ENCODE measurements at places on chromosomes 16 and 17.

- DNase-seq: no peak
Measured at GRCh38 chr16:19294156-19294649, 8.7 kb downstream of the CLEC19A start.

- DNase-seq: no peak
Measured at GRCh38 chr16:81327011-81327410, 12.2 kb downstream of the GAN start.

GRCh38 chr17:10021272-10021984, 116.4 kb upstream of the RCVRN start:
- DNase-seq: no peak

DNA sequence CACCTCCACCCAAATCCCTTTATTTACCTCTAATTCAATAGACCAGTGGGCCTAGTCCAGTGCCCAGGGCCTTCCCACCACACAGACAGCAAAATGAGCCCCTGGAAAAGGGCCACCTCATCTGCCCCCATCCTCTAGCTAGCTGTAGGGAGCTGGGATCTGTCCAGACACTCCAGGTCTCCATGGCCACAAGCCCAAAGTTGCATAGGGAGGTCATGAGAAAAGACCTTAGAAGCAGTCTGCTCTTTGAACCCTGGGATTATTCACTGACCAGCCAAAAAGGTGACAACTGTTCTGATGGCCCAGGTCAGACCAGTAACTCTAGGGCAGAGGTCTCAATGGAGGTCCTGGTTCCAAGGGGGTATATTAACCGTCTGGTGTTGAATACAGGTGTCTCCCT, 2.0 kb downstream of the CUEDC1 start:
- DNase-seq: no peak

GRCh38 chr16:57966204-57966771, 4.6 kb downstream of the CNGB1 start:
- DNase-seq: peak; percentile 4

- DNase-seq: no peak
Measured at GRCh38 chr16:79933603-79934002, 333.1 kb upstream of the MAF start.

DNA sequence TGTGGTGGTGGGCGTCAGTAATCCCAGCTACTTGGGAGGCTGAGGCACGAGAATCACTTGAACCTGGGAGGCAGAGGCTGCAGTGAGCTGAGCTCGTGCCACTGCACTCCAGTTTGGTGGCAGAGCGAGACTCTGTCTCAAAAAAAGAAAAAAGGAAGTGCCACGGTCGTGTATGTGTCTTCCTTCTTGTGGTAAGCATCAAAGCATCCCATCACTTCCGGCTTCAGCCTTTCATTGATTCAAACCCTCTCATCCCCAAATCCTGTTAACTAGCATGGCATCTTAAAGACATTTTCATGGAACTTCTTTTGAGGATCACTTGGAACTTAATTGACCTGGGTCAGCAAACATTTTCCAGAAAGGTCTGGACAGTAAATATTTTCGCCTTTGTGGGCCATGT, 126.2 kb downstream of the CPPED1 start:
- DNase-seq: no peak

GRCh38 chr16:86512301-86512859, 2.1 kb downstream of the FOXF1 start:
- DNase-seq: no peak

DNA sequence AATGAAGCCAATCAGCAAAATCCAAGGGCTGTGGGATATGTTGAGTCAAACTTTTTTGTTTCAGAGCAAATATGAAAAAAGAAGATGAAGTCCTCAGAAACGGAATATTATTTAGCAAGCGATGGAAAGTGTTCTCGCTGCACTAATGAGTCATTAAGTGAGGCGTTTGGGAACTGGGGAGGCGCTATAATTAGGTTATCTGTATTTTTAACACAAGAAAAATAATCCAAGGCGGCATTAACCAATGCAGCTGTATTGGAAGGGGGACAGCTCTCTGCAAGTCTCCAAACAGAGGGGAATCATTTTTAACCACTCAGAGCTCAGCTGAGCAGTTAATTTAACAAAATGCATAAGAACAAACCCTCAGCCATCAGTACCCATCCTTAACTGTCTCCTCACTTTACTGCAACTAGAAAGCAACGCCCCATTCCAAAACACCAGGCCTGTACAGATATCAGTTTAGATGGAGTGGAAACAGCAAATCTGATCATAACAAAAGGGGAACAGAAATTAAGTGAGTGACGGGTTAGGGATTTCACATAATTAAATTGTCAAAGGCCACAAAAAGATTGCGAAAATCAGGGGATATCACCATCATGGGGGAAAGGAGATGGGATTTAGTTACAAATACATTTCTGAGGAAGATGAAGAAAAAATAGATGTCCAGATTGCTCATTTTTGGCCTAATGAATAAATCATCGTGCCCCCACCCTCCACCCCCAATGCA, 211.0 kb upstream of the TOX3 start:
- DNase-seq: no peak

DNA sequence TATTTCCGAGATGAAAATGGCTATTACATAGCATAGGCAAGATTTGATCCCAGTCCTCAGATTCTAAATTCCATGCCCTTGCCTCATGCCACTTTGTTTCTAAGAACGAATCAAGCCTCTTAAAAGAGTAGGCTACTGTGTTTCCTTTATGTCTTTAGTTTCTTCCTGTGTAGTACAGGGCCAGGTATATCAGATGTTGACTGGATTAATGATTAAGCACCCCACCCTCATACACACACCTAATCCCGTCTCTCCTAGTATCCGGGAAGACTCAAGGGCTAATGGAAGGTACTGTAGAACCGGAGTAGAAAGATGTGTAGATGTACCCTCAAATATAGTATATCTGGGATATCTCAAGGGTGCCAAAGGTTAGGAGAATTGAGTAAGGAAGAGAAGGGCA, 6.7 kb downstream of the TOM1L1 start:
- DNase-seq: no peak

- no peak for DNase-seq
Measured at GRCh38 chr17:56678249-56679114, 85.0 kb downstream of the NOG start.

- DNase-seq: no peak
Measured at GRCh38 chr16:89727406-89728120, 6.2 kb downstream of the ZNF276 start.

DNA sequence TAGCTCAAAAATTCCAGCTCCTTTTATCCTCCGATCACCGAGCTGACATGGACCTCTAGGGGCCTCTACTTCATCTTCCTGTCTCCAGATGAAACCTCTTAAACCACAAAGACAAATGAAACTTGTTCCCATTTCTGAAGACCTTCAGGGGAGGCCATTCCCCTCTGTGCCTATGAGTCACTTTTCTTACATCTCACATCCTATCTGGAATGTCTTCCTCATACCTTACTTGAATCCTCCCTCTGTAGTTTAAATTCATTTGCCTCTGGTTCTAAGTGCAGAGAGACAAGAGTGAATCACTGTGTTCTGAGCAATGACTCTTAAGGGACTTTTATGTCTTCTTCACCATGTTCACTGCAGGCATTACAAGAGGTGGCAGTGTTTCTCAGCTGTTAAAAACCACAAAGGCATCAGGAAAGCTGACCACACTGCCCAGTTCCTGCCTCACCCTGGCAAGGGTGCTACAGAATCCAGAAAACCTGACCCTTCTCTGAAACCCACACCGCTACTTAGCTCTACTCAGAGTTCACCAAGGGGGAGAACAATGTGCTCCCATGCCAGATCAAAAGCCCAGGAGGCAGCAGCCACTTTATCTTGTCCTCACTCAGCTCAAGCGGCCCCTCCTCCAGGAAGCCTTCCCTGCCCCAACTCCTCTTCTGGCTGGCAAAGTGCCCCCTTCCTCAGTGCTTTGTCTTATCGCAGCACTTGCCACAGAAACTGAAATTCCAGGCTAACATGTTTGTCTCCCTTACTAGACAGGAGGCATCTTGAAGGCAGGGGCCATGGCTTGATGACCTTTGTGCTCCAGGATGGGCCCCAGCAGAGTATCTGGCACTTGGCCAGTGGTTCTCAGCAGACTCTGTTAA, 6.4 kb downstream of the CUEDC1 start:
- peak; percentile 96 for DNase-seq

GRCh38 chr17:73785958-73786743, 141.9 kb upstream of the SDK2 start:
- no peak for DNase-seq

DNA sequence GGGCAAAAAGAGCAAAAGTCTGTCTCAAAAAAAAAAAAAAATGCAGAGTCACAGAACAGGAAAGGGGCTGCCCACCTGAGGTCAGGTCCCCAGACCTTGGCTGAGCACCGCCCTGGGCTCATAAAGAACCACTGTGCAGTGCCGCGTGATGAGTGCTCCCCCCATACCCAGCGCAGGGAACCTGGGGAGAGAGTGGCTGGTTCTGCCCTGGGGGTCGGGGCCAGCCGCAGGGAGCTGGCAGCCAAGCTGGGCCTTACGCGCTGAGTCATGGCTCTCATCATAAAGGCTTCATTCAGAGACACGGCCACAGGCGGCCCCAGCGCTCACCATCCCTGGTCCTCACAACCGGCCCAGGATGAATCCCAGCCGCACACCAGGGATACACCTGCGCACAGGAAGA, 80.7 kb downstream of the RAB11FIP4 start:
- DNase-seq: no peak

DNA sequence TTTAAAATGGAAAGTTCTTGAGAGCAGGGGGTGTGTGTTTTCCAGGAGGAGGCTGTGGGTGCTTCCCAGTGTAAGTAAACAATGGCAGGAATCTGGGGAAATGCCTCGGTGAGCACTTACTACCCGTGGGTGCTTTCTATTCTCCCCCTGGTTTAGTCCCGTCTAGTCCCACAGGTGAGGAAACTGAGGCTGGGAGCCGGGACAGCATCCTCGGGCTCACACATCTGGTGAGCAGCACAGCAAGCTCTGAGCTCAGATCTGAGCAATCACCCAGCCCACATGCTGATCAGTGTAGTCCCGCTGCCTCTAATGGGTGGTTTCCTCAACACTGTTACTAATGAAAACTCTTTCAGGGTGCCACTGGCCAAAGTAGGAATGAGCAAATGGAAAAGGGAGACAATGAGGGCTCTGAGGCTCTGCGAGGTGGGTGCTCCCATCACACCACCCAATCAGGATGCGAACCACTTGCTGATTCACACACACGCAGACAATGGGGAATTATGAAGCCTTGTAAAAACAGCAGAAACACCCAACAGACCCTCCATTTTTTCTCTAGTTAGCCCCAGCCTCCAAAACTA, 202.6 kb downstream of the PARN start:
- no peak for DNase-seq

- DNase-seq: no peak
Measured at GRCh38 chr16:31700200-31700529, 172.5 kb downstream of the AHSP start.

DNA sequence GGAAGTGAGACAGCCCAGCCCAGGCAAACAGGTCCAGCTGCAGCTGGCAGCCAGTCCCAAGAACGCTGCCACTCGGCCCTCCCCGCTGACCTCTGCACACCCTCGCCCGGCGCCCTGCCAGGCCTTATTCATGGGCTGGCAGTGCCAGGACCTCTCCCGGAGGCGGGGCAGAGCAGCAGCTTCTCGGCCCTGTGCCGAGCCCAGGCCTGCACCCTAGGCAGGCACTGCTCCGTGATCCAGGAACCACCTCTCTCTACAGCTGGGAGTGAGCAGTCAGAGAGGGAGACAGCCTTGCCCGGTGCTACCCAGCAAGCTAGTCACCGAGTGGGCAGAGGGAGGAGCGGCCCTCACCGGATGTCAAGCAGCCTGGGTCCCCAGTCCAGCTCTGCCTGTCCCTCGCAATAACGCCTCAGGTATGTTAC, 79.9 kb upstream of the CBX4 start:
- DNase-seq: peak; percentile 97

DNA sequence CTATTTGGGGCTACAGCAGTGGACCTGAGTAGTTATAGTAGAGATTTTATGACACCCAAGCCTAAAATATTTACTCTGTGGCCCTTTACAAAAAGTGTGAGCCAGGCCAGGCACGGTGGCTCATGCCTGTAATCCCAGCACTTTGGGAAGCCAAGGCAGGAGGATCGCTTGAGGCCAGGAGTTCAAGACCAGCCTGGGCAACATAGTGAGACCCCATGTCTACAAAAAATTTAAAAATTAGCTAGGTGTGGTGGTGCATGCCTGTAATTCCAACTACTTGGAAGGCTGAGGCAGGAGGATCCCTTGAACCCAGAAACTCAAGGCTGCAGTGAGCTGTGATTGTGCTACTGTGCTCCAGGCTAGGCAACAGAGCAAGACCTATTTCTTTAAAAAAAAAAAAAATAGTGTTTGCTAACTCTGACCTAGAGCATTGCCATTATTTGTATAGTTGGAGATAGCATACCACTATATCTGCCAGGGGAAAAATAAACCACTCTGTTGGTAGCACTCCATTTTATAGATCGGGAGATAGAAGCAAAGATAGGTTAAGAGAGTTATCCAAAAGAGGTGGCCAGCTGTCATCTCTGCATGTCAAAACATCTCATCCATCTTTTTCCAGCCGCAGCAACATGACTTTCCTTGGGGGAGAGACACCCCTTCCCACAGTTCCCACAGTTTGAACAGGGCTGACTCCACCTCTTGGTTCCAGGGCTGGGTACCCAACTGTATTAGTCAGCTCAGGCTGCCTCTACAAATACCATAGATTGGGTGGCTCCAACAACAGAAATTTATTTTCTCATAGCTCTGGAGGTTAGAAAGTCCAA, 3.0 kb upstream of the ITPRIPL2 start:
- DNase-seq: no peak

DNA sequence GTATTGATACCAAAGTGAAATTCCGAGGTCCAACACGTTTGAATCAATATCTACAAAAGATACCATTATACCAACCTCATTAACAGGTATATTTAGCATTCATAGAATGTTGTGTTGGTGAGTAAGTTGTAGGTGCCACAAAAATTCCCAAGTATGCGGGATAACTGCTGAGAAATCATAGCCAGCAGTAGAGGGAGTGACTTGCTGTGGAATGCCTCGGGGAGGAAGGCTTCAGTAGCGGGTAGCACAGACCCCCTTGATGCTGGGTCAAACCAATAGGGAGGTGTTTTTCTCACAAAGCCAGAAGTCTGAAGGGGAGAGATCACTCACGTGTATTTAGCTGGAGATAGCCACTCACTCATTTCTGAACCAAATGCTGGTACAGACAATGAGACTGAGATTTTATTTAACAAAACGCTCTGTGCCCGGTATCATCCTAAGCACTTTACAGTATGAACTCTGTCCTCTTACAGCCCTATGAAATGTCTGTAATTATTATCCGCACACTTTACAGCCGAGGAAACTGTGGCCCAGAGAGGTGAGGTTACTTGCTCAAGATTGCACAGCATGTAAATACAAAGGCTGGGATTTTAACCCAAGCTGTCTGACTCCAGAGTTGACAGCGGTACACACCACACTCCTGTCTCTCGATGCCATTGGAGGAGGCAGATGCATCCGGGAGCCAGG, 23.1 kb downstream of the HSBP1 start:
- peak; percentile 9 for DNase-seq

- no peak for DNase-seq
Measured at GRCh38 chr17:73510981-73511718, 133.1 kb downstream of the SDK2 start.

All from NCI-H226 (cell line).